ENCODE measurements at places on chromosomes 3 and 15.
A peak's percentile ranks its signal among the peaks of the same experiment; 100 is the strongest.

DNA sequence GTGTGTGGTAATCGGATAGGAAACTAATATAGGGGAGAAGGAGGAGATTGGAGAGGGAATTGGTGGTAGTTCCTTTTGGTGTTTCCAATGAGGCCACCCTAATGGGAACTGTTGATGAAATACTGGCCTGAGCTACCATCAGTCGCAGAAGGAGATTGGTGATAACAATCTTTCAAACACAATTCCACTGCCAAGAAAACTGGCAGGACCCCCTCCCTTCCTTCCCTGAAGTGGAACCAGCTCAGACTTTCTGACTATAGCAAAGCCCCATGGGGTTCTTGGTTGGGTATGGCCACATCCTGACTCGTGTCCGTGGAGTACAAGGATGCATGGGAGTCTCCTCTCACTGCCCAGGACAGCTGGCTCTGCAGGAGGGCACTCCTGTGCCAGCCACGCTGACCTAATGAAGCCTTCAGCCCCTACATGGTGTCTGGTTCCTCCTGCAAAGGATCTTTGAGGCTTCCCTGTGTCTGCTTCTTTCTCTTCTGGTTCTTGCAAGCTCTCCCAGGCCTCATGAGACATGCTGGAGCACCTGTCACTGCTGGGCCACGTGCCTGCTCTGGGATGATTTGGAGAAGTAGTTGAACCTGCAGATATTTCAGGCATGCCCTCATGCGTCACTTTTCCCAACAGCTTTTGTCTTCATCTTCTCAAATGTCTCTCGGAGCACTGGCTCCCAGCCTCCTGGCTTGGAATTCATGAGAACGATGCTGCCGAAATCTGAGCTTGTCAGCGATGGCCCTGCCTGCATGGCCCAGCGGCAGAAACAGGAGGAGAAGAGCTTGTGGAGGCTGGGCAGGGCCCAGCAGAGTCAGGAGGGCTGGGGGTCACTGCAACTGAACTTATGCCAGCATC lies 90.0 kb upstream of the ADPGK start:
- DNase-seq, result no peak

GRCh38 chr15:66069751-66070150 lies 183.8 kb downstream of the MEGF11 start:
- DNase-seq, result no peak

DNA sequence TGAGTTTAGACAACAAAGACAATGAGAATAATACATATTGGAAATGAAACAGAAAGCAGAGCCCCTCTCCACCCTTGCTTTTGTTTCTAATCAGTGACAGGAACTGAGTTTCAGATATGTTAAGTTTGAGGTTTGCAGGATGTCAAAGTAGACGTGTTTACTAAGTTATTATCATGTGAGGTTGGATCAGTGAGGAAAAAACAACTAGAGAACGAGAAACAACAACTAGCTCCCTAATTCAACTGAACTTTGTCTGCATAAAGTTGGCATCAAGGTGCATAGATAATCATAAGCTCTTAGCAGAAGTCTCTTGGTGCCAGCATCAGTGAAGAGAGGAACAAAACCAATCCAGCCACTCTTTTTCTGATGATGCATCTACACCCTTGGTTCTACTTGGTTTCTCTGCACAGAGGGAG lies 491.1 kb upstream of the NR2F2 start:
- DNase-seq, result no peak

DNA sequence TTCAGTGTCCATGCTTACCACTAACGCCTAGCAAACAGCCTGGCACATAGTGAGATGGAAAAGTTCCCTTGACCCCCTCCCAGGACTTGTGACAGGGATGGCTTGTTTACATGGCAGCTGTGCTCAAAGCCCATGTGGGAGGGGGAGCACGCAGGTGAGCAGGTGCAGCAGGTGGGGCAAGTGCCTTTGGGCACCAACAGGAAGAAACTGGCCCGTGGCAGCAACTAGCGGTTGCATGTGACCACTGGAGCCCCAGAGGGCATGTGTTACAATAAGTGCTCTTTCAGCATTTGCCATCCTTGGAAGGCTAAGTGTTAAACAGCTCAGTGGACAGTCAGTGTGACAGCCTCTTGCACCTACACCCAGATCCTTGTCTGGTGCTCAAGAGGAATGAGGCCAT lies 734.6 kb downstream of the TUSC7 start:
- DNase-seq, result no peak

DNA sequence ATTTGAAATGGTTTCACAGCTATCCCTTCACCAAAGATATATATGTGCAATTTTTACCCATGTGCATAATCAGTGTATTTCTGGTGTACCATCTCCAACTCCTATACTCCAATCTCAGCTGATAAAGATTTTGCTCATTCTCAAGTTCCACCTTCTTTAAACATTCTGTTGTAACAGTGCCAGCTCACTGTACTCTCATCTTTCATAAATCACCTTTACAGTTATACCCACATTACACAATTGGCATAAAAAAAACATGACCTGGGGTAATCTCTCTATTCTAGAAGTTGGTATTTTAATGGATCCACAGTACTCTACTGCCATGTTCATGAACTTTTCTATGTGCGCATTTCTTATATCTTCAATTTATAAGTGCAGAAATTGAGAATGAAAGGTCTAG lies 339.9 kb upstream of the DPH6 start:
- DNase-seq, result no peak

DNA sequence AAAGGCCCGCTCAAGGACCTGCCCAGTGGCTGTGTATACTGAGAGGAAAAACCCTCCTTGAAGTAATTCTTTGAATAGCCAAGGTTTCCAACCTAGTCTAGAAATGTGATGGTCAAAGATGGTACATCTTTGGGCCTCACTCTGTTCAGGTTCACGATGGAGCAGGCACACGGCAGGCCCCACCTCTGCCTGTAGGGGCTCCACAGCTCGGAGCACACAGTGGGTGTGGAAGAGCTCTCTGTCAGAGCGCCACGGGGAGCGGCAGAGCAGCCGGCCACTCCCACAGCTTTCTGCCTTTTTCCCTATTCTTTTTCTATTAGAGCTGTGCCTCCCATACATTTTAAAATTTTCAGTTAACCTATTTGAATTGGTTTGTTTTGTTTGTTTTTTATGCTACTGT lies 89.5 kb downstream of the CTNNB1 start:
- DNase-seq, result no peak

DNA sequence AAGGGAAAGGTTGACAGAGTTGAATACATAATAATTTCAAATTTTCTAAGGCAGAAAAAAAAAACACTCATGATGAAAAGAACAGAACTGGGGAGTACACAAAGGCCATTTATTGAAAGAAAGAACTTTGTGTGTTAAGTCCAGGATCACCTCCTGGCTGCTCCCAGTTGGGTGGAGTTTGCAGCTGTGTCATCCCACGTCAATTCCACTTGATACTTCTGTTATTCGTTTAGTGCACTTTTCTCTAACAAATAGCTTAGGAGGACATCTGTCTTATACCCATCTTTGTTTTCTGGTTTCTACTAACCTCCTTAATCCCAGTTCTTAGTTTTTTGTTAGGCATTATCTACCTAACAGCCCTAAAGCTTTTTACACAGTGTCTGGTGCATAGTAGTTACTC lies 44.7 kb downstream of the SGO1 start:
- no peak for DNase-seq

DNA sequence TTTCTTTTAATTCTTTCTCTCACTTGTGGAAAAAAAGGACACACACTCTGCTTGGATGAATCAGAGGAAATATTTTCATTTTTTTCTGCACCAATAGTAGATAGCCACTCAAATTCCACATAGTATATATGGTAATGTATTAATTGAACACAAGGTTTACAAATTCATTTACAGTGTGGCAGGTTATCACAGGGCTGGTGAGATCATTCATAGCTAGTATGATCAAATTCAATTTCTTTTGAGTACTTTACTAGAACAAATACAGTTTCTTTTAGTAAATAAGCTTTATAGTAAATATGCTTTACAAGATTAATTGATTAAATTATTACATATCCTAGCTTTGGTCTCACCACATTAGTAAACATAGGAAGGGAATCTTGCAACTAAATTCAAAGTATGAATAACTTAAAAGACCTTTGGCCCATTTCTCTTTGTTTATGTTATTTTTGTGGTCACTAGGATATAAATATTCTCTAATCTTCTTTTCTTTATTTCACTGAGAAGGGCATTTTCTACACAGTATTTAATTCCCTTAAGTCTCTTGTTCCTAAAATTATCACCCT lies 40.1 kb upstream of the PARP14 start:
- DNase-seq, result no peak

- DNase-seq, result no peak
These were observed 13.7 kb downstream of the CELF6 start for GRCh38 chr15:72306211-72306785.

GRCh38 chr15:69576035-69576526 lies 123.5 kb downstream of the RPLP1 start:
- DNase-seq, result peak; percentile 49

- no peak for DNase-seq
These were observed 505.9 kb downstream of the SI start for GRCh38 chr3:164572436-164572835.

GRCh38 chr15:57747206-57747896 lies 40.8 kb downstream of the POLR2M start:
- no peak for DNase-seq

Measured in activated CD4-positive, alpha-beta T cell treated with anti-CD3 and anti-CD28 coated beads for 24 hours (primary cell).